ENCODE measurements at places on chromosomes 3 and 15.

GRCh38 chr3:186746008-186746407, 28.8 kb downstream of the KNG1 start:
- DNase-seq = no peak

DNA sequence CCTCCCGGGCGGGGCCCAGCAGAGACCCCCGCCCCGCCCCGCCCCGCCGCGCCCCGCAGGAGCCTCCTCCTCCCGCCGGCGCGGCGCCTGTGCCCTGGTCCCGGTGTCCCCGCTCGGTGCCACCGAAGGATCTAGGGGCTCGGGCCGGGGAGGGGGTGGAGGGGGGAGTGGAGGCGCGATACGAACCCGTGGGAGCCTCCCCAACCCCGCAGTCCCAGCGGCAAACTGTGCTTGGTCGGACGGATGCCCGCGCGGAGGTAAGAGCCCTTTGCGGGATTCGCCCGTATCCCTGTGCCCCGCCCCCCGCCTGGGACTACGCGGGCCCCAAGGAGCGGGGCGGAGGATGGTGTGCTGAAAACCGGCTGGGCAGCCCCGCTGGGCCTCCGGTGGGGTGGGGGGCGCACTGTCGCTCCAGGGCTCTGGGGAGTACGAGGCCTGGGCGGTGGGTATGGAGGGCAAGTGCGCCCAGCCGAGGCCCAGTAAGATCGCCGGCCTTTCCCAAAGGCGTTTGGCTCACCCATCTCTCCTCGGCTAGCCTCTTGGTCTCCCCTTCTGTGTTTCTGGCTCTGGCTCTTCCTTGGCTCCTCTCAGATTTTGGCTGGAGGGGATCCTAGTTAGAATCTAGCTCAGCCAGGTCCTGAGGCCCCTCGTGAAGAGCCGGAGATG, 65.6 kb upstream of the POLG start:
- no peak for DNase-seq

DNA sequence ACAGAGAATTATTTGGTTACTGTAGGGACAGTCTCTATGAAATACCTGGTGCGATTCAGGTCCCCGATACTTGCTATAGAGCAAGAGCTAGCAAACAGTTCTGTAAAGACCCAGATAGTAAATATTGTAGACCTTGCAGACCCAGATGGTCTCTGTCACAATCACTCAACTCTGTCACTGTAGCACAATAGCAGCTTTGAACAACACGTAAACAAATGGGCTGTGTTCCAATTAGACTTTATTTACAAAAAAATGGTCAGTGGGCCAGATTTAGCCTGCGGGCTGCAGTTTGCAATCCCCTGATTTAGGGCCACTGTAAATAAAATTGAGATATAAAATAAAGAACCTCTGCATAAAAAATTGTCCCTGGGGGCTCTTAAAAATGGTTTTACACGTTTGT, 127.7 kb downstream of the SV2B start:
- no peak for DNase-seq

DNA sequence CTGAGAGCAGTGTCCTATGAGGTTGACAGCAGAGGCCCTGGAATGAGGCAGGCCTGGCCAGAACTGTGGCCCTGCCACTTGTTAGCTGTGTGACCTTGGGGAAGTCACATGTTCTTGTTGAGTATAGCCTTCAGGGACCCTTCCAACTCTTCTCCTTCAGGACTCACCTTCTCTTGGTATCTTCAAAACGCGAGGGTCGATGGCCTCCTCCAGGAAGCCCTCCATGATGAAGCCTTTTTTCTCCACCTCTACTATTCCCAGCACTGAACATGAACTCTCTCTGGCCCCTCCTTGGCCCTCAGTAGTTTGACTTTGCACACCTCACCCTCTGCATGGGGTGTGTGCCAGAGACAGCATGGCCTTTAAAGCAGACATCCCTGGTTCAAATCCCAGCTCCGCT, 195.1 kb upstream of the LINGO1 start:
- no peak for DNase-seq

DNA sequence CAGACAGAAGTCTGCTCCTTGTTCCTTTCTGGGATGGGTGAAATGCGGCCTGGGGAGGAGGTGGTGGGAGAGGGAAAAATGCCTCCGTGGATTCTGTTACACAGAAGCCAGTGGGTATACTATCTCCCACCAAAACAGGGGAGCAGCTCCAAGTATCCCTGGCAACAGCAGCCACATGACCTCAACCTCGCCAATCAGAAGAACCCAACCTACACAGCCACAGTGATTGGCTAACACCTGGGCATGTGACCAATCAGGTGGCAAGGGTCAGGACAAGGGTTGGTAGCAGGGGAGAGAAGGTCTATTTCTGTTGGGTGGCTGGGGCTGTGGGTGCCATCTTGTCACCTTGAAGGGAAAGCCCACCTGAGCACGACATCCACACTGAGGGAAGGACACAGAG, 9.1 kb upstream of the ACAD9 start:
- DNase-seq = no peak

DNA sequence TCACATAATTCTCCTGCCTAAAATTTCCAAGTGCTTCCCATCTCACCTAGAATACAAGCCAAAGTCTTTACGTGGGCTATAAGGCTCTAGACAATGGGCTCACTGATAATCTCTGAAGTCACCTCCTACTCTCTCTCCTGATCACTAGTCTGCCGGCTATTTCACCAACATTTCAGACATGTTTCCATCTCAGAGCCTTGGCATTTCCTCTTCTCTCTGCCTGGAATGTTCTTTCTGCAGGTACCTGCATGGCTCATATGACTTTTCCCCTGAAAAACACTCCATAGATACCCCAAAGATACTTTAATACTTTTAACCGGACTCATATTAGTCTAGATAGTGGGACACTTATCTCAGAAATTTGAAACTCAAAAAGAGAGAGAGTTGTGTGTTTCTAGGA, 32.7 kb downstream of the CD200 start:
- DNase-seq = no peak
